Stimulated activated CD8-positive, alpha-beta memory T cell treated with anti-CD3 and anti-CD28 coated beads, Interleukin-7, amount 100 ng/mL, for 1 hour (primary cell): ENCODE measurements at places on chromosomes 7 and 10.

GRCh38 chr7:151104411-151105235 lies 18.3 kb downstream of the AGAP3 start:
- no peak for DNase-seq

DNA sequence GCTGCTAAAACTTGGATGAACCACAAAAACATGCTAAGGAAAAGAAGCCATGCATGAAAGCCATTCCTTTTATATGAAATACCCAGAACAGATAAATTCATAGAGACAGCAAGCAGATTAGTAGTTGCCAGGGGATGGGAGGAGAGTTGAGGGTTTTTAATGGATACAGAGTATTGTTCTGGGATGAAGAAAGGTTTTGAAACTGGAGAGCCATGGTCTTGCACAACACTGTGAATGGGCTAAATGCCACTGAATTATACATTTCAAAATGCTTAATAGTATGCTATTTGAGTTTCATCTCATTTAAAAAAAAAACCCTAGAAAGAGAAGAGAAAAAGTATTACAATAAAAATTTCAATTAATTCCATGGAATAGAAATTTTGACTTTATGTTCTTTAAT lies 154.3 kb downstream of the GNAT3 start:
- DNase-seq: no peak

DNA sequence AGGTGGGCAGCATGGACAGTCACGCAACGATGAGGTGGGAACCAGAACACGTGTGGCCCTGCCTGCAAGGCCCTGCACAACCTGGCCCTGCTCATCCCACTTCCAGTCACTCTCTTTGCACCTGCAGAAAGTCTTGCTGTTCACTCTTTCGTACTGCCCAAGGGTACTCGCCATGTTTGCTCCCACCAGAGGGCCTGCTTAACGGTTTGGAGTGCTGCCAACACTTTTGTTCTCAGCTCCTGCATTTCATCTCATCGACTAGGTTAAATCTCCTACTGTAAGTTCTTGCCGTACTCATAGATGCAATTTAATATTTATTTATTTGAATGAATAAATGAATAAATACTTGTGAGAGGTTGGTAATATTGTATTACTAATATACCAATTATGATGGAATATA lies 315.3 kb downstream of the SDK1 start:
- no peak for DNase-seq

DNA sequence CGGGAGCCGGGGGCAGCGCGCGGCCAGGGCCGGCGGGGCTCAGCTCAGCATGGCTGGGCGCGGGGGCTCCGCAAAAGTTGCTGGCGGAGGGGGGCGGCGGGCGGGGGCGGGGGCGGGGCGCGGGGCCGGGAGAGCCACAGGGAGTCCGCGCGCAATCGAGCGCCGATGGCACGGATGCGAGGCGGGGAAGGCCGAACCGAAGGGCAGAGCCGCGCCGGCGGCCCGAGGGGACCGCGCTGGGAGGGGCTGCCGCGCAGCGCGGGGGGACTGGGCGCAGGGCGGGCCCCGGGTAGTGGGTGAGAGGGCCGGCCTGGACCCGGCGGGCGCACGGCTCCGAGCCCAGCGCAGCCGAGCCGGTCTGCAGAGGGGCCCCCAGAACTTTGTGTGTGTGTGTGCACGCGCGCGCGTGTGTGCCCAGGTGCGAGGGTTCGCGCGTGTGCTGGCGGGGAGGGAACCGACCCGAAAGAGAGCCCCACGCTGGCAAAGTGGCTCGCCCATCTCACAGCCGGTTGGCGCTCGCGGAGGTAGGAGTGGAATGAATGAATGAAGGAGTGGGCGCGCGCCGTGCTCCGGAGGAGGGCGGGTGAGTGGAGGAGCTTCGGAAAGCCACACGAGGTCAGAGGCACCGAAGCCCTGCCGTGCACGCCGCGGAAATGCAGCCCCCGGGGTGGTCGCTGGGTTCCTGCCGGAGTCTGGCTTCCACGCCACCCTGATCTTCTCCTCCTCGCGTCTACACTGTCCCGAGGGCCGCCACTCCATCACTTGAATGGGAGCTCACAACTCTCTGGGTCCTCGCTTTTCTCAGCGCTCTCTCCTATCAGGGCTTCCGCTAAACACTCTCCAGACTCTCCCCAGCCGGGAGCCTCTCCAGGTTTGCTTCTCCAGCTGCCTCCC lies at the start of gene HIPK2:
HIPK2 (minus strand) TSS at position 51 of the 894 bp plus-strand sequence. CDS start 375 bp downstream, outside the sequence.
- DNase-seq: peak; percentile 30

- DNase-seq: no peak
These were observed 93.8 kb upstream of the IKZF1 start for GRCh38 chr7:50210706-50211115.

GRCh38 chr10:101014966-101015581 lies 15.5 kb downstream of the LZTS2 start:
- no peak for DNase-seq

- DNase-seq: no peak
These were observed 9.7 kb downstream of the TECPR1 start for GRCh38 chr7:98242342-98242741.

- DNase-seq: no peak
These were observed 1115.3 kb downstream of the SORCS3 start for GRCh38 chr10:105756386-105756785.

DNA sequence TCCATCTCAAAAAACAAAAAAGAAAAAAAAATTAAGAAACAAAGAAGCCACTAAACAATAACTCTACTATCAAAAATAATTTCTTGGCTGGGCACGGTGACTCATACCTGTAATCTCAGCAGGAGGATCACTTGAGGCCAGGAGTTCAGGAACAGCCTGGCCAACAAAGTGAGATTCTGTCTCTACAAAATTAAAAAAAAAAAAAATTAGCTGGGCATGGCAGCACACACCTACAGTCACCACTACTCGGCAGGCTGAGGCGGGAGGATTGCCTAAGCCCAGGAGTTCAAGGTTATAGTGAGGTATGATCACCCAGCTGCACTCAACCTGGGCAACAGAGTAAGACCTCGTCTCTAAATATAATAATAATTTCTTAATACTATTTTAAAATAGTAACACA lies 69.0 kb downstream of the PARD3 start:
- no peak for DNase-seq

DNA sequence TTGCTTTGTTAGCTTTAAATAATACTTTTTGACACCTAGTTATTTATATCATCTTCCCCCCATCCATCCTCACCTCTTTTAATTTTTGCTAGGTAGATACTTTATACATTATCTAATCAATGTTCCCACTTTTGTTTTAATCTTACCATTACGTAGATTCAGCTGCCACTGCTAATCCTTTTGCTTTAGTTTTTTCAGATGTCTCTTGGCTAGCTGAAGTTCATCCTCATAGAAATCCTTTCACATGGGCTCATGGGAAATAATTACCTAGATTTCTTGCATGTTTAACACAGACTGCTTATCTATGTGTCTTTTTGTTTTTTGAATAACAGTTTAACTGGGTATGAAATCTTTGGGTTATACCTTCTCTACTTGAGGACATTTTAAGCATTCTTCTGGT lies 60.1 kb downstream of the ZNRF2 start:
- DNase-seq: no peak

DNA sequence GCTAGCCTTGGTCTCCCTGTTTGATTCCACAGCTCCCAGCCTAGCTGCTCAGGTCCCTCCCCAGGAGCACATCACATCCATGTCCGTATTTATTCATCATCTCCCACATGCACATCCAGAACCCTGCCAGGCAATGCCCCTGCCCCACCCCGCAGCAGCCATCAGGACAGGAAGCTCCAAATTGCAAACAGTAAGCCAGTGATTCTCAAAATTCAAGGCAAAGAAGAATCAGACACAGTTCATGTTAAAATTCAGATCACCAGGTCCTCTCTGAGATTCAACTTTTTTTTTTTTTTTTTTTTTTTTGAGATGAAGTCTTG lies 17.7 kb downstream of the LRRC20 start:
- DNase-seq: no peak

DNA sequence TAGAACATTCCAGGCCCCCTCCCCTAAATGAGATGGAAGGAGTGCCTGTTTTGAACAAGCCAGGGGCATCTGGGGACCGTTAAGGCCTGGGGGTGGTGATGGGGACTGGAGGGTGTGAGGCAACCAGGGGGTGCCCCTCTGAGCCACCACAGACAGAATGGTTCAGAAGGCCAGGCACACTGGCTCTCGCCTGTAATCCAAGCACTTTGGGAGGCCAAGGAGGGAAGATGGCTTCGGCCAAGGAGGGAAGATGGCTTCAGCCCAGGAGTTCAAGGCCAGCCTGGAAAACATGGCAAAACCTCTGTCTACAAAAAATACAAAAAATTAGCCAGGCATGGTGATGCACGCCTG lies 173.2 kb upstream of the TNRC18 start:
- DNase-seq: no peak

GRCh38 chr7:30888747-30889146 lies 22.9 kb upstream of the AQP1 start:
- no peak for DNase-seq

GRCh38 chr10:32471232-32471631 lies 25.3 kb downstream of the CCDC7 start:
- no peak for DNase-seq

DNA sequence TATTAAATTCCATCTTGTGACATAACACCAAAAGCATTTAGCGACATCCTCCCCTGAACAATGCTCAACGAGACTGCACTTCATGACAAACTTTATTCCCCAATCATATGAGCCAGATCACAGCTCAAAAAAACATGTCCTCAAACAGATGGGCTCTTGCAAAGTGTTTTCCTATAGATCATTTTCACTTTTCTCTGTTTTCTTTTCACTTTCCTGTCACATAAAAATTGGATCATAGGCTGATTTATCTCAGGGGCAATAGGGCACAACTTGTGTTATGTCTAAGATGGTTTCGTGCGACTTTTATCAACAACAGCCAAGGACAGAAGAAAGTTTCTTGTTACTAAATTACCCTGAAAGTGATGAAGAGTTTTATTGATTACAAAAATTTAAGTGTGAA lies 206.1 kb downstream of the WDR11 start:
- no peak for DNase-seq

- DNase-seq: no peak
These were observed 46.1 kb upstream of the APBB1IP start for GRCh38 chr10:26391701-26392695.

DNA sequence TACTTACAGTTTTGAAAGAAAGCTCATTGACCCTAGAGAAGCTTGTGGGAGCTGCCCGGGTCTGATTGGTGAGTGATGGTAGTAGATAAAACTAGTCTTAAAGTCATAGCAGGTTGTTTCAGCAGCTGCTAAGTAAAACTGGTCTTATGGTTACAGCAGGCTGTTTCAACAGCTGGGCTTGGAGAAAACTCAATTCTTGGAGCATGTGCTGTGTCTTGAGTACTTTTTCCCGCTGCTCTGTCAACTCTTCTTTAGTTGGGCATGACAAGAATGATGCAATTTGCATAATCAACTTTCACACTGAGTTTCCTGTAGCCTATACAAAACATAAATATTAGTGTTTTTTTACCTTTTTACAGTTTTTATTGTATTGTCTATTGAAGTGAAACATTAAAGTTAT lies 707.9 kb downstream of the AUTS2 start:
- no peak for DNase-seq

DNA sequence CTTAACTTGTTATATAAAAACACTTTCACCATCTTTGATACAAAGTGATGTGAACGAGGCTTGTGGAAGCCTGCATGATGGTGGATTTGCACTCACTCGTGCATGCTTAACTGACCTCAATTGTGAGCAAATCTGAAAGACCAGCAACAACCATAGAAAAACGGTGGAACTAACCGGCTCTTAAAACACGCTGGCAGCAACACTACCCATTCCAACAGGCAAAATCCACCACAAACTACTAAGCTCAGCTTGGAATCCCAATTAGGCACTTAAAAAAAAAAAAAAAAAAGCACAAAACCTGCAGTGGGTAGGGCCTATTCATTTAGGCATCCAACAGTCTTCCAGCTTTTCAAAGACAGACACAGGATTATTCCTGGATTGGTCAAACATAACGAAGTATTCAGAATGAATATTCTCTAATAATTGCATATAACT lies 1.8 kb downstream of the GDI2 start:
- no peak for DNase-seq

GRCh38 chr7:134470864-134471263 lies 12.0 kb upstream of the AKR1B1 start:
- DNase-seq: no peak

GRCh38 chr7:24637021-24637420 lies 63.8 kb downstream of the PALS2 start:
- no peak for DNase-seq

DNA sequence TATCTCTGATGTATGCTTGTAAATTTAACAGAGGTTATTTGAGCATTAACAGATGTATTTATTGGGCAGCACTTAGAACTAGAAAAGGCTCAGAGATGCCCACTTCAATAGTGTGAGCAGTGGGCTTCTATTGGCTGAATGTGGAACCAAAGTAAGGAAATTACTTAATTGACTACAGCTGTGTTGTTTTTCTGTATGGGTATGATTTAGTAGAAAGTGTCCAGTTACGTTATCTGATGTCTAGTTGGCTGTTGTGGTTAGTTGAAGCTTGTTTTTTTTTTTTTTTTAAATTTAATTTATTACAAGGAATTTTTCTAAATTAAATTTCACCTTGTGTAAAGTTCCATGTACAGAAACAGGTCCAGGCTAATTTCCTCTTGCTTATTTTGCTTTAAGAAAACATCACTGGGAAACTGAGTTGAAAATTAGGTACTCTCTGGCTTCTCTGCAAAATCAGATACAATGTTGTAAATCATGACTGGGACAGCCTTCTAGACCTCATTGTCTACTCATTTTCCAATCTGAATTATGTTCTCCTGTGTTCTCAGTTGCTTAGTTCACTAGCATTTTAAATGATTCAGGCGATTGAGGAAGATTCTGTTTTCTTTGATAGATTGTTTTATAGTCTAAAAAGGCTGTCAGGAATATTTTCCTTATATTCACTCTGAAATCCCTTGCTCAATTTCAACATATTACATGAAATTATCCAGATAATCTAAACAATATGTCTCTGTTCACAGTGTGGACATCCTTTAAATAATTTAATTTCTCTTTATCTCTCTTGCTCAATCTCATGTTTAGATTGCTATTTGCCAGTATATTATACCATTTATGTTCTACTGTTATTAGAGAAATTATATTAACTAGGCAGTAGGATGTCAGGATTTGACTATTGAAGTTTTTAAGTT lies 53.0 kb downstream of the PHF14 start:
- DNase-seq: no peak
